M059J (cell line): ENCODE measurements at places on chromosomes 5 and 9. TPM values are rescaled to one million over a fixed set of nuclear protein-coding genes. Genes with fewer than 3 reads are reported as not detected.

DNA sequence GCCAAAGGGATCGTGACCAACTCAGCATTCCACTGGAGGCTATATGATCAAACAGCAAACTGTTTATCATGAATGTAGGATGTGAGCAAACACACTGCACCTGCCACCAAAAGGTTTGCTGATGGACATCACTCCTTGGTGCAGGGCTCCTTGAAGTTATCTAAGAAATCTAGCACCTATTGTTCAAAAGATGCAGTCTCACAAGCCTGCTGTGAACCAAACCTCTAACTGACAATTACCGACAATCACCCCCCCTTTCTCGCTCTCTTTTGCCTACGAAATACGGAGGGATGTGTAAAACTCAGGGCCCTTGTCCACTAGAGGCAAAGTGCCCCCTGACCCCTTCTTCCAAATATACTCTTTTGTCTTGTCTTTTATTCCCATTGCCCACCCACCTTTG, 2.5 kb upstream of the CLTA start:
- DNase-seq, result no peak

DNA sequence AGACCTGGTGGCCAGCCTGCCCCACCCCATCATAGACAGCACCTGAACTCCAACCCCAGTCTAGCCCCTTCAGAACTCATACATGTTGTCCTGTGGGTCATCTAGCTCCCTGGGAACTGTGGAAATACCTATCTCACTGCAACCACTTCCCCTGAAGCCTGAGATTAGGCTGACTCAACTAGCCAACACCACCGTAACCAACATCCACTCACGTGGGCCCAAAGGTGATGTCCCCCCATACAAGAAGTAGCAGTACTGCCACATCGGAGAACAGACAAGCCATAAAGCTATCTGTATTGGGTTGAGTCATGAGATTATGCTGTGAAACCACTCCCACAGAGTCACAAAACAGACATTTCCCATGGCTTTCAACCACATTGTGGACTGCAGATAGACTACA, 46.6 kb downstream of the OSMR start:
- DNase-seq, result no peak

- no peak for DNase-seq
Observed at GRCh38 chr9:129500161-129500862, 120.6 kb downstream of the C9orf50 start.

GRCh38 chr5:170108266-170108785, 2.6 kb downstream of the FOXI1 start:
- no peak for DNase-seq

DNA sequence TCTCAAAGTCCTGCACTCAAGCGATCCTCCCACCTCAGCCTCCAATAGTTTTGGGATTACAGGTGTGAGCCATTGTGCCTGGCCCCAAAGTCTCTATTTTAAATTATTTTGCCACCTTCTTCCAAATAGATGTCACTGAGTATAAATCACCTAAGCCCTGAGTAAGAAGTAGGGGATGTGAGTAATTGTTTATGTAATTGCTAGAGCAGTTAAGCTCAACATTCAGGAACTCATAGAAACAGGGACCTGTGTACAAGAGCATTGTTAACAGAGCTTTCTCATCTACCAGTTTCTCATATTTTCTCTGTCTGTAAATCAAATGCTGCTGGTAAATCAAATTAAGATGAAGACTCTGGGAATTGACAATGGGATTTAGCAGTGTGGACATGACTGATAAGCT, 26.3 kb downstream of the CDK7 start:
- peak; percentile 70 for DNase-seq

GRCh38 chr5:160303690-160304089, 8.7 kb downstream of the CCNJL start:
- DNase-seq, result no peak

- peak; percentile 1 for DNase-seq
Observed at GRCh38 chr5:155616779-155617392, 603.3 kb downstream of the KIF4B start.

GRCh38 chr5:57552033-57552432, 69.4 kb upstream of the ACTBL2 start:
- peak; percentile 25 for DNase-seq

DNA sequence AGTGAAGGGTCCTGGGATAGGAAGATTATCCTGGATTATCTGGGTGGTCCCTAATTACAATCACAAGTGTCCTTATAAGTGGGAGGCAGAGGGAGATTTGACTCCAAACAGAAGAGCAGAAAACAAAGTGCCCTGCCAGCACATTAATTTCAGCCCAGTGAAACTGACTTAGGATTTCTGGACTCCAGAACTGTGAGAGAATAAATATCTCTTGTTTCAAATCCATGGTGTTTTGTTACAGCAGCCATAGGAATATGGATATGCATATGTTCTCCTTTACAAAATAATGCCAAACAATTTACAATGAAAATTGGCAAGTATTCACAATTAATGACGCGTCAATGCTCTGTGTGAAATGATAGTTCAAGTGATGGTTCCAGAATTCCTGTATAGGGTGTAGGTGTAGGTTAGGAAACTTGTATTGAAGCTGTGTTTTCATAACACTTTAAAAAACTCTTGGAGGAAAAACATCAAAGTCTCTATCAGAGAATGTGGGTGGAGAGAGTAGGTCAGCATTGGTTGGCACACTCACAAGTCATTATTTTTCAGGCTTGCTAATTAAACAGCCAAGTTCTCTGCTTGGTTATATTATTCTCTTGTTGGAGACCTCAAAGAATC, 19.9 kb upstream of the PLPP1 start:
- DNase-seq, result no peak

GRCh38 chr9:13078164-13078563, 201.3 kb downstream of the MPDZ start:
- DNase-seq, result no peak

DNA sequence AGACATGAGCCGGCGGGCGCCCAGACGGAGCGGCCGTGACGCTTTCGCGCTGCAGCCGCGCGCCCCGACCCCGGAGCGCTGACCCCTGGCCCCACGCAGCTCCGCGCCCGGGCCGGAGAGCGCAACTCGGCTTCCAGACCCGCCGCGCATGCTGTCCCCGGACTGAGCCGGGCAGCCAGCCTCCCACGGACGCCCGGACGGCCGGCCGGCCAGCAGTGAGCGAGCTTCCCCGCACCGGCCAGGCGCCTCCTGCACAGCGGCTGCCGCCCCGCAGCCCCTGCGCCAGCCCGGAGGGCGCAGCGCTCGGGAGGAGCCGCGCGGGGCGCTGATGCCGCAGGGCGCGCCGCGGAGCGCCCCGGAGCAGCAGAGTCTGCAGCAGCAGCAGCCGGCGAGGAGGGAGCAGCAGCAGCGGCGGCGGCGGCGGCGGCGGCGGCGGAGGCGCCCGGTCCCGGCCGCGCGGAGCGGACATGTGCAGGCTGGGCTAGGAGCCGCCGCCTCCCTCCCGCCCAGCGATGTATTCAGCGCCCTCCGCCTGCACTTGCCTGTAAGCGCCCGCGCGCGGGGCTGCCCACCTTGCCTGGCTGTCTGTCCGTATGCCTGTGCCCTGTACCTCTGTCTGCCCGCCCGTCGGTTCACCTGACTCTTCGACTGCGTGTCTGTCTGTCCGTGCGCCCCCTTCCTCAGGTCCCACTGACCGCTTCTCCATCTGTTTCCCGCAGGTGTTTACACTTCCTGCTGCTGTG, 412 bp downstream of the FGF18 start:
- DNase-seq, result peak; percentile 16

DNA sequence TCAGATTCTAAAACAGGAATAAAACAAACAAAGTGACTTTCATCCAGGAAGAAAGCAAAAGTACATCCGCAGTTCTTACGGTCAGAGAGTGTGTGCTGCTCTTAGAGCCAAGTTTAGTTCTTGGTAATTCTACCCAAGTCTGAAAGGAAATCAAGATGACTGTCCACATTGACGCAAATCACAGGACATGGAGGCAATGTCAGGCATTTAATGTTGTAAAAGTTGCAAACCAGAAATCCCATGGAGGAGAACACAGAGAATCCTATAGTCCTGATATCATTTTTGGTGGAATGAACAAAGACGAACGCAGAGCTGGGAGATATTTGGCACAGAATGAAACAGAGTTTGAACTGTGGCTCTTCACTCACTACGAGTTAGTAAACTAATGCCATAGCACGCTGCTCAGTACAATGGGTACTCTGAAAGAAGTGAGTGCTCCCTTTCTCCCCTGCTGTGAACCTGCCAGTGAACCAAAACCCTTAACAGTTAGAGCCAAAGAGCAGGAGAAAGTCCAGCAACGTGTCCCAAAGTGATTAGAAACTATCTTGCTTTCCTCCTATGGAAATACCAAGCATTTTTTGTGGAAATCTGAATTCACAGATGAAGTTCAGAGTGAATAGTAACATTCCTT, 74.3 kb downstream of the MUSK start:
- DNase-seq, result peak; percentile 78

DNA sequence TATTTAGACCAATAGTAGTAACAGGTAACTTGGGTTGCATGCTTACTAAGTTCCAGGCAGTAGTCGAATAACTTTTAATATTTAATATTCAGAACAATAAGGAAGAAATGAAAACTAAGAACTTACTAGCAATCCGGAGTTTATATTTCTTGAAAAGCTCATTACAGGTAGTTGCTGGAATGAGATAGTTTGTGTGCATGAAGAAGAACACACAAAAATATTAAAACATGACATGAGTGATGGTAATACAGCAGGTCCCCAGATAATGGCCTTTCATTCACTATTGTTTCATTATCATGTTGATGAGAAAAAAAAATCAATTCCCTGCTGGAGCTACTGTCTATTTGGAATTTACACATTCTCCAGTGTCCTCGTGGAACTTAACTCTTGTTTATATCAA, 44.7 kb downstream of the EXOSC2 start:
- DNase-seq, result no peak

DNA sequence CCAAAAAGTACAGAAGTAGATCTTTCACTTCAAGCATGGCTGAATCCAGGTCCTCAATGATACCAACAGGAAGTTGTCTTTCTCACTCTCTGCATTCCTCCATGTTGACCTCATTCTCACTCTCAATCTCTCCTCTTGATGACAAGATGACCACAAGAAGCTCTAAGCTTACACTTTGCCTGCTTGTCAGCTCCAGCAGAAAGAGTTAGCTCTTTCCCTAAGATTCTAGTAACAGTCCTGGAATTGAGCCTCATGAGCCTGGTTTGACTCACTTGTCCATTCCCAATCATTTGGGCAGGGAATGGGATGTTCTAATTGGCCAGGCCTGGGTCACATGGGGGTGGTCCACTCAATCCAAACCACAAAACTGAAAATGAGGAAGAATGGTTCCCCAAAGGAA, 3.3 kb upstream of the CLTA start:
- DNase-seq, result peak; percentile 91

GRCh38 chr5:51960617-51961121, 577.4 kb downstream of the ISL1 start:
- DNase-seq, result peak; percentile 0

DNA sequence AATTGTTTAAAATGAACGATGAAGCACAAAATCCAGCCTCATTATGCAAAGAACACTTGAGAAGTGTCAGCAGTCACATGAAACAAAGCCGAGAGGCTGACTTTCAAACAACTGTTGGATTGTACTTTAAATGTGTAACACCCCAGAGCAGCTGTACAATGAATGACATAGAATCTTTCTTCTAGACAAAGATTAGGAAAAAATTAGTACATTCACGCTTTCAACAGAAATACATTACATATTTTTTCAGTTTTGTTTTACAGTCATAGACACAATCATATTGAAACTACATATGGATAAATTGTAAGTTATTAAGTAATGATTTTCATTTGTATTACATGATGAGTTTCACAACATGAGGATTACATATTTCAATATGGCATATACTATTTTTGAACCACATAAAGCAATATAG, 10.6 kb upstream of the AGXT2 start:
- no peak for DNase-seq

DNA sequence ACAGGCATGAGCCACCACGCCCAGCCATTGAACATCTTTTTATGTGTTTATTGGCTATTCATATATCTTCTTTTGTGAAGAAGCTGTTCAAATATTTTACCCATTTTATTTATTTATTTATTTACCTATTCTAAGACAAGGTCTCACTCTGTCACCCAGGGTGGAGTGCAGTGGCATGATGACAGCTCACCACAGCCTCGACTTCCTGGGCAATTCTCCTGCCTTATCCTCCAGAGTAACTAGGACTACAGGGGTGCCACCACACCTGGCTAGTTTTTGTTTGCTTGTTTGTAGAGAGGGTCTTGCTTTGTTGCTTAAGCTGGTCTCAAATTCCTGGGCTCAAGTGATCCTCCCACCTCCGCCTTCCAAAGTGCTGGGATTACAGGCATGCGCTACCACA, 33.5 kb downstream of the NAIF1 start:
- no peak for DNase-seq

- no peak for DNase-seq
Observed at GRCh38 chr9:136026266-136026942, 65.2 kb upstream of the UBAC1 start.

DNA sequence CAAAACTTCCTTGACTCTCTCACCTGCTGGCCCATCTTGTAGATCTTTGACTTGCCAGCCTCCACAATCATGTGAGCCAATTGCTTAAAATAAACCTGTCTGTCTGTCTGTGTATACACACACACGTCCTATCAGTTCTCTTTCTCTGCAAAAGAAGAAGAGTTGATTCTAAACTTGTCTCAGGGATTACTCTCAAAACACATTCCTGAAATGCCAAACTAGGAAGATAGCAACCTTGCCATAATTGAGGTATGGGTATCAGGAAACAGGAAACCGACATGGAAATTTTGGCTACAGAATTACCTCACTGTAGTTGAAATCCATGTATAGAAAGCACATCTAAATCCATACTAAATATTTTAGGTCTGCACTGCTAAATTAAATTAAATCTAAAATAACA, 483.4 kb downstream of the PLK2 start:
- peak; percentile 17 for DNase-seq

DNA sequence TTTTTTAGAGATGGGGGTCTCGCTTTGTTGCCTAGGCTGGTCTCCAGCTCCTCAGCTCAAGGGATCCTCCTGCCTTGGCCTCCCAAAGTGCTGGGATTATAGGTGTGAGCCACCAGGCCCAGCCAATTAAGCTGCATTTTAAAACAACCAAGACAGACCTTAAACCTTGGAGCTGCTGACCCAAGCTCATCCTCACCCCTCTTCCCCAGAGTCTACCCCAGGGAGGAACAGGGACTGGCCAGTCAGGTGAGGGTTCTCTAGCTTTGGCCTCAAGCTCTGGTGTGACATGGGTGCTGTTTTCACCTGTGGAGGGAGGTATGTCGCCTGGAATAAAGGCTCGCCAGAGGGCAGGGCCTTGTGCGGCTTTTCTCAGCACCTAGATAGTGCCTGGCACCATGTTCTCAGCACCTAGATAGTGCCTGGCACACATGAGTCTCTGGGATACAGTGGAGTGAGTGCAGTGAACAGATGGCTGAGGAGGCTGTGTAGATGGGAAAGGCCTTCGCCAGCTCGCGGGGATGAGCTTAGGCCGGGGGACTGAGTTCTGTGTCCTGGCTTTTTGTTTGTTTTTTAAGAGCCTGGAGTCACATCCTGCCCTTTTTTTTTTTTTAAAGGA, 7.4 kb downstream of the CDK9 start:
- DNase-seq, result peak; percentile 58

TRAF1 gene
- 4.9 and 5.7 TPM in 2 replicates for total RNA-seq

PRDM9 gene
- not detected in 2 replicates for total RNA-seq

COL23A1 gene
- total RNA-seq, result not detected in 2 replicates

HAVCR2 gene
- total RNA-seq, result 0.84 and 3.9 TPM in 2 replicates

PCDHB3 gene
- total RNA-seq, result 3.9 and 8.0 TPM in 2 replicates

C9orf50 gene
- total RNA-seq, result 0.10 TPM in 1 of 2 replicates, not detected in the other

RETREG1 gene
- 0.42 and 2.2 TPM in 2 replicates for total RNA-seq

TLR4 gene
- total RNA-seq, result 12.5 and 16.9 TPM in 2 replicates

GEMIN5 gene
- total RNA-seq, result 9.5 and 12.8 TPM in 2 replicates

FABP6 gene
- 1.0 and 3.0 TPM in 2 replicates for total RNA-seq

PCDHA6 gene
- total RNA-seq, result not detected in 2 replicates

PRELID2 gene
- 15.0 and 15.5 TPM in 2 replicates for total RNA-seq

MED27 gene
- total RNA-seq, result 50.1 and 61.1 TPM in 2 replicates

FAM78A gene
- 0.49 and 0.71 TPM in 2 replicates for total RNA-seq
